ENCODE measurements at places on chromosomes 7 and 10. TPM values are rescaled to one million over a fixed set of nuclear protein-coding genes. Genes with fewer than 3 reads are reported as not detected.

The TFR2 gene
- not detected for total RNA-seq

The SPDYE18 gene
- 1.7 TPM for total RNA-seq

The MALRD1 gene
- total RNA-seq = 0.33 TPM

The R3HCC1L gene
- 9.0 TPM for total RNA-seq

The ATOH7 gene
- total RNA-seq = not detected

The CHST3 gene
- 43.0 TPM for total RNA-seq

The KLHL7 gene
- 35.0 TPM for total RNA-seq

The MINDY3 gene
- total RNA-seq = 34.3 TPM

The OPN1SW gene
- not detected for total RNA-seq

GRCh38 chr7:2996141-2996540 lies 47.5 kb downstream of the CARD11 start:
- no peak overlapping the region for H3K27ac ChIP-seq
- H3K4me3 ChIP-seq = no peak overlapping the region
- H3K36me3 ChIP-seq = no peaks in the 10 kb centered on the region
- DNase-seq = no peak
- no peaks in the 10 kb centered on the region for H3K27me3 ChIP-seq
- H3K4me1 ChIP-seq = no peaks in the 10 kb centered on the region

DNA sequence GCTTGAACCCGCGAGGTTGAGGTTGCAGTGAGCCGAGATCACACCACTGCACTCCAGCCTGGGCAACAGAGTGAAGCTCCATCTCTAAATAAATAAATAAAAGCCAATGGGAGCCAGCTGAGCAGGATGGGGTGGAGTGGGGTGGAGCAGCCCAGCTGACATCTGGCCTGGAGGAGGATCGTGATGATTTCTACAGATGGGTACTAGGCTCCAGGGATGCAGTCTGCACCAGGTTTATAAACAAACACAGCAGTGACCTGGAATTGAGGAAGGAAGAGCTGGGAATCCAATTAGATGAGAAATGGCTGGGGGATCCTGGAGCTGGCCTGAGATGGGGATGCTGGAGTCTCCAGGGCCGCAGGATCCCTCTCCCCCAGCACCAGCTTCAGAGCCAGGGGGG lies 7.3 kb upstream of the GRIFIN start:
- H3K4me1 ChIP-seq = peaks cover 28% of the 10 kb centered on the region
- no peak overlapping the region for H3K4me3 ChIP-seq
- H3K36me3 ChIP-seq = no peaks in the 10 kb centered on the region
- H3K27ac ChIP-seq = no peak overlapping the region
- no peak for DNase-seq
- H3K27me3 ChIP-seq = peaks cover 5% of the 10 kb centered on the region

GRCh38 chr7:70634610-70635068 lies 497.3 kb upstream of the GALNT17 start:
- H3K4me1 ChIP-seq = no peaks in the 10 kb centered on the region
- no peak overlapping the region for H3K4me3 ChIP-seq
- no peaks in the 10 kb centered on the region for H3K27me3 ChIP-seq

GRCh38 chr10:27816320-27816719 lies 70.7 kb upstream of the MKX start:
- H3K4me3 ChIP-seq = no peak overlapping the region
- no peak overlapping the region for H3K27ac ChIP-seq
- no peaks in the 10 kb centered on the region for H3K36me3 ChIP-seq

GRCh38 chr10:93940881-93941280 lies 47.1 kb downstream of the SLC35G1 start:
- H3K36me3 ChIP-seq = no peaks in the 10 kb centered on the region
- no peak for DNase-seq
- no peak overlapping the region for H3K4me3 ChIP-seq
- peaks cover 4% of the 10 kb centered on the region for H3K4me1 ChIP-seq

DNA sequence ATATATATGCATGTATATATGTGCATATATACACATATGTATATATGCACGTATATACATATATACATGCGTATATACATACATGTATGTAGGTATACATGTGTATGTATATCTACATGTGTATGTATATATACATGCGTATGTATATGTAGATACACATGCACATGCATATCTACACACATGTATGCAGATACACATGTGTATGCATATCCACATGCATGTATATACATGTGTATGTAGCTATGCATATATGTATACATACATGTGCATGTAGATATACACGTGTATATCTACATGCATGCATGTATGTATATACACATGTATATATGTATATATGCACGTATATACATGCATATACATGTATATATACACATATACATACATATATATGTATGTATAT lies 95.8 kb upstream of the STEAP4 start:
- peaks cover 4% of the 10 kb centered on the region for H3K4me1 ChIP-seq
- no peaks in the 10 kb centered on the region for H3K27me3 ChIP-seq
- no peak for DNase-seq
- H3K4me3 ChIP-seq = no peak overlapping the region
- H3K36me3 ChIP-seq = no peaks in the 10 kb centered on the region
- H3K27ac ChIP-seq = no peak overlapping the region

- no peak overlapping the region for H3K4me3 ChIP-seq
- DNase-seq = no peak
- H3K4me1 ChIP-seq = peaks cover 16% of the 10 kb centered on the region
- H3K27me3 ChIP-seq = no peaks in the 10 kb centered on the region
- H3K36me3 ChIP-seq = no peaks in the 10 kb centered on the region
Observed at GRCh38 chr10:24452030-24452429, 243.1 kb downstream of the KIAA1217 start.

GRCh38 chr10:118307859-118308258 lies 34.3 kb downstream of the FAM204A start:
- H3K36me3 ChIP-seq = peaks cover 24% of the 10 kb centered on the region
- no peak overlapping the region for H3K27ac ChIP-seq
- no peaks in the 10 kb centered on the region for H3K4me1 ChIP-seq
- H3K27me3 ChIP-seq = no peaks in the 10 kb centered on the region
- no peak for DNase-seq
- no peak overlapping the region for H3K4me3 ChIP-seq

- no peaks in the 10 kb centered on the region for H3K27me3 ChIP-seq
- H3K36me3 ChIP-seq = no peaks in the 10 kb centered on the region
- no peak for DNase-seq
Observed at GRCh38 chr10:86756511-86757112, at the start of gene BMPR1A. TSS of gene BMPR1A (plus strand) at chr10:86756619. CDS start at chr10:86876019, 119,400 bp downstream.

DNA sequence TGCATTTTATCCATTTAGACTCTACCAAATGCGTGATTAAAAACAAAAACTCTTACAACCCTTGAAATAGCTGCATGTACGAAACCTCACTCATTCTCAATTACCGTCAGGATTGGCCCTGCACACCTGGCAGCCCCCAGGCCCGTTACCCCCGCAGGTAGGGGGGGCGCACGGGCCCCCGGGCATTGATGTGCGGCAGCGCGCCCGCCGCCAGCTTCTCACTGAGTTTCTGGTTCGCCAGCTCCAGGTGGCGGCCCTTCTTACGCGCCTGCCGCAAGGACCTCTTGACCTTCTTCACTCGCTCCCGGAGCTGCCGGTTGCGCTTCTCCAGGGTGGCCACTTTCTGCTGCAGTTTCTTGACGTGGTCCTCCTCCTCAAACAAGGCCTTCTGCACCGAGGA lies 103.2 kb downstream of the CCDC3 start:
- no peak overlapping the region for H3K27ac ChIP-seq
- H3K27me3 ChIP-seq = no peaks in the 10 kb centered on the region
- no peaks in the 10 kb centered on the region for H3K36me3 ChIP-seq
- no peak for DNase-seq
- no peak overlapping the region for H3K4me3 ChIP-seq

DNA sequence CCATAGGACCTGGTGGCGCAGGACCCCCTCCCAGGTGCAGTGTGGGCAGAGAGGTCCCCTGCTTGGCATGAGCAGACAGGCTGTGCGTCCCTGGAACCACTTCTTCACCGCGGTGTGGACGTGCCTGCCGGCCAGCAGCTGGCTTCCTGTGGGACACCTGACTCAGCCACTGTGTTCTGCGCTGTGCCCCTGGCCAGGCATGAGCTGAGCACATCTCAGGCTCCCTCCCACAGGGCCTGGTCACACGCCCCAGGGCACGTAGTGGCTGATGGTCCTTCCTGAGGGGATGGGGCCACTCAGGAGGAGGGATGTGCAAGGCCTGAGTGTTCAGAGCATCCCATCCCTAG lies 3.5 kb upstream of the DEPP1 start:
- peak overlapping the region; percentile 92 for H3K27ac ChIP-seq
- H3K4me1 ChIP-seq = peaks cover 73% of the 10 kb centered on the region
- no peaks in the 10 kb centered on the region for H3K27me3 ChIP-seq
- H3K36me3 ChIP-seq = peaks cover 35% of the 10 kb centered on the region
- no peak overlapping the region for H3K4me3 ChIP-seq
- no peak for DNase-seq

DNA sequence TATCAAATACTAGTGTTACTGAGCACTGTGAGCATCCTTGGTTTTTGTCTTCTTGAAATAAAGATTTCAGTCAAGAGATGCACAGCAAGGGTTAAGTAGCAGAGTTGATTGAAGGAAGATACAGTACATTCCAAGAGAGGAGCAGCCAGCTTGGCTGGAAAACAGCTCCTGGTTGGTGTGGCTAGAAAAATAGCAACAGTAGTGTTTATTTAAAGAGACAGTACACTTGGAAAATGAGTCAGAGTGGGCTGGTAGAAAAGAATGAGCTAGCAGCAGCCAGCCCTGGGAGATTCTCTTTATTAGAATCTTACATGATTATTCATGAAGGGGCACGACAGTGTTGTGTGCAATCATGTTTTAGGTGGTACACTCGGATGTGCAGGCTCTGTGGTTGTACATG lies 1016.4 kb upstream of the SORCS1 start:
- DNase-seq = no peak
- no peaks in the 10 kb centered on the region for H3K36me3 ChIP-seq
- H3K27me3 ChIP-seq = no peaks in the 10 kb centered on the region

GRCh38 chr10:32481606-32482005 lies 35.7 kb downstream of the CCDC7 start:
- H3K4me1 ChIP-seq = no peaks in the 10 kb centered on the region
- no peaks in the 10 kb centered on the region for H3K27me3 ChIP-seq
- H3K36me3 ChIP-seq = peaks cover 6% of the 10 kb centered on the region
- no peak overlapping the region for H3K27ac ChIP-seq
- DNase-seq = no peak

DNA sequence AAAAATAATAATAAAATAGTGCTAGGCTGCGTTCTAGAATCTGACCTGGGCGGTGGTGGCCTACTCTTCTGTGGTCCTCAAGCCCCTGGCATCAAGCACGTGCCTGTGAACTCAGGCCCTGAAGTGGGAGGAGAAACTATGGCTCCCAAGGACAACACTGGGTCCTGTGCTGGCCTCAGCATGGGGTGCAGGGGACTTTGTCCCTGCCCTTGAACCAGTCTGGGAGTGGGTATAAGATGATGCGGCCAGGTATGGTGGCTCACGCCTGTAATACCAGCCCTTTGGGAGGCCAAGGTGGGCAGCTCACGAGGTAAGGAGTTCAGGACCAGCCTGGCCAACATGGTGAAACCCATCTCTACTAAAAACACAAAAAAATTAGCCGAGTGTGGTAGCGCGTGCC lies 5.5 kb downstream of the ZP3 start:
- peak; percentile 64 for DNase-seq
- H3K4me3 ChIP-seq = no peak overlapping the region
- no peaks in the 10 kb centered on the region for H3K36me3 ChIP-seq
- H3K4me1 ChIP-seq = no peaks in the 10 kb centered on the region
- no peak overlapping the region for H3K27ac ChIP-seq
- H3K27me3 ChIP-seq = no peaks in the 10 kb centered on the region

GRCh38 chr7:126668367-126668752 lies 584.4 kb downstream of the GRM8 start:
- H3K27me3 ChIP-seq = no peaks in the 10 kb centered on the region
- DNase-seq = no peak
- no peak overlapping the region for H3K4me3 ChIP-seq

DNA sequence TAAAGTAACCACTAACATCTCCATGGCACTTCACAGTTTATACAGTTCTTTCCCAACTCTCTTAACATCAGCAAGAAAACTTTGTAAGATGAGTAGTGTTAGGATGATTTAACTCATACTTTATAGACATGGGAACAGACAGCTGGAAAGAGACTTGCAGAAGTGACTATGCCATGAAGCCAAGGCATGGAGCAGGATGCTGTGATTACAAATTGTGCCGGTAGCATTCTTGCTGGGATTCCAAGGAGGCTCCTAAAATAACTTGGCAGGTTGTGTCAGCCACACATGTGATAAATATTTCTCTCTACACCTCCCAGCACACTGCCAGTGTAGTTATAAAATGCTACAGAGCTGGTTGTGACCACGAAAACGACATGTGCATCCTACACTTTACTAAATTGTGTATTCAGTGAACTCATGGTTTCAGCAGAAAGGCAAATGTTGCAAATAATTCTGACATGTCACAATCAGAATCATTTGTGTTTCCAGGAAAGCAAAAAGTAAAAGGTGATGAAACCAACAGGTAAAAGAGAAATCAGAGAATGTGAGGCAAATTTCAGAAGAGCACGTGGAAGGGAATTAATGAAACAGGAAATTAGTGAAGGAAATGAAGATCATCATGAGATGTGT lies 5.6 kb upstream of the CYP3A4 start:
- no peaks in the 10 kb centered on the region for H3K4me1 ChIP-seq
- no peaks in the 10 kb centered on the region for H3K36me3 ChIP-seq
- H3K4me3 ChIP-seq = no peak overlapping the region
- H3K27ac ChIP-seq = no peak overlapping the region
- DNase-seq = no peak

DNA sequence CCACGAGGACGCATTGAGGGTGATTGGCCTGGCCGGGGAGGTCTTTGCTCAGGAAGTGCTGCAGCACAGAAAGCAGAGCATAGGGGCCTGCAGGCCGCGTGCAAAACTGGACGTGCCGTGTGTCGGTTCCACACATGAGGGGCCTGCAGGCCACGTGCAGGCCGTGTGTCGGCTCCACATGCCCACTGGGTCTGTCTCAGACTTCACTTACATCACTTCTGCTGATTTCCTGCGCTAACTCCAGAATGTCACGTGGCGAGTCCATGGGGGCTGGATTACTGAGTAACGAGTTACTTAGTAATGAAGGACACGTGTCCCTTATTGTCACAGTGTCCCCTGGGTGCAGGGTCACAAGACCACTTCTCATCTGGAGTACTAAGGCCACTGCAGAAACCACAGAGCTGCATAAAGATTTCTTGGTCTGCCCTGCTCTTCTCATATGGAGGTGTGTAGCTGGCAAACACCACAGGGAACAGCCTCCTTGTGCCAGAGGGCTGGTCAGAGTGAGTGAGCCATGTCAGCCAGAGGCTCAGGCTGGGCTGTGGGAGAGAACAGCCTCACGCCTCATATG lies 60.8 kb downstream of the GDI2 start:
- peaks cover 29% of the 10 kb centered on the region for H3K36me3 ChIP-seq
- no peaks in the 10 kb centered on the region for H3K27me3 ChIP-seq
- H3K4me3 ChIP-seq = no peak overlapping the region
- H3K4me1 ChIP-seq = no peaks in the 10 kb centered on the region

- H3K4me1 ChIP-seq = no peaks in the 10 kb centered on the region
- H3K36me3 ChIP-seq = no peaks in the 10 kb centered on the region
- H3K27me3 ChIP-seq = no peaks in the 10 kb centered on the region
- H3K4me3 ChIP-seq = no peak overlapping the region
- no peak overlapping the region for H3K27ac ChIP-seq
- no peak for DNase-seq
Observed at GRCh38 chr7:51340029-51340838, 23.6 kb upstream of the COBL start.

GRCh38 chr7:585229-585711 lies 65.6 kb upstream of the PDGFA start:
- H3K4me3 ChIP-seq = no peak overlapping the region
- DNase-seq = no peak
- H3K4me1 ChIP-seq = peaks cover 4% of the 10 kb centered on the region
- H3K27me3 ChIP-seq = no peaks in the 10 kb centered on the region
- no peak overlapping the region for H3K27ac ChIP-seq
- H3K36me3 ChIP-seq = peaks cover 8% of the 10 kb centered on the region
